ENCODE measurements at places on chromosomes 6 and 20. TPM values are rescaled to one million over a fixed set of nuclear protein-coding genes. Genes with fewer than 3 reads are reported as not detected.

DNA sequence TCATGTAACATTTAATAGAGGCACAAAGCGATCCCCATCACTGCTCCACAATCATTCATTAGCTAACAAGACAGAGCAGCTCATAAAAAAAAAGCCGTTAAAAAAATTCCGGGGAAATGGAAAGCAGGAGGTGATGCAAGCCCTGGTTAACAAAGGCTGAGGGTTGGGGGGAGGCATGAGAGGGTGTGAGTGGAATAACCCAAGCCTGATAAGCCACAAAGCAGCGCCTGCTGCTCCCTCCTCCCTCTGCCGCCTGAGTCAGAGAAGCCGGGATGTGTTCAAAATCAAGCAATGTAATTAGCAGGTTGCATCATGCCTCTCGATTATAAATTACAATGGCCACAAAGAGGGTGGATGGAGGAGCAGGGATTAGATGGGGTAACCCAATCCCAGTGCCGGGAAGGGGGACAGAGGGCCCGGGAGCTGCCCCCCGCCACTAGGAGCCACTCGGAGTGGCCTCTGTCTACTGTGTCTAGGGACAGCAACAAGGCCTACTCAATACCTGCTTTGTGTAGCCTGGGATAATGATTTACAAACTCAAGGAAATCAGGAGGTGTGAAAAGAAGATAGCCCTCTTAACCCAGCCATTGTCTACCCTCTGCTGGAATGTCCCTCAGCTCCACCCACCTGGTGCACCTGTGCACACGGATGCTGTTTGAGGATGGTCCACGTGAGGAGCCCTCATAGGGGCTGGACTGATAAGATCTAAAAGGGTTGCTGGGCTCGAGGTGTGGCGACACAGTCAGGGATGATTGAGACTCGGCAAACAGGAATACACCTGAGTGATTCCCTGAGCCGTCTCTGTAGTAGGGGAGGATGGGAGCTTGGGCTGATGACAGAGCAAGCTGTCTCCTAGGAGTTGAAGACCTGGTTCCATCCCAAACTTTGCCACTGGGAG, 156.9 kb downstream of the VEGFA start:
- DNase-seq: peak; percentile 97

DNA sequence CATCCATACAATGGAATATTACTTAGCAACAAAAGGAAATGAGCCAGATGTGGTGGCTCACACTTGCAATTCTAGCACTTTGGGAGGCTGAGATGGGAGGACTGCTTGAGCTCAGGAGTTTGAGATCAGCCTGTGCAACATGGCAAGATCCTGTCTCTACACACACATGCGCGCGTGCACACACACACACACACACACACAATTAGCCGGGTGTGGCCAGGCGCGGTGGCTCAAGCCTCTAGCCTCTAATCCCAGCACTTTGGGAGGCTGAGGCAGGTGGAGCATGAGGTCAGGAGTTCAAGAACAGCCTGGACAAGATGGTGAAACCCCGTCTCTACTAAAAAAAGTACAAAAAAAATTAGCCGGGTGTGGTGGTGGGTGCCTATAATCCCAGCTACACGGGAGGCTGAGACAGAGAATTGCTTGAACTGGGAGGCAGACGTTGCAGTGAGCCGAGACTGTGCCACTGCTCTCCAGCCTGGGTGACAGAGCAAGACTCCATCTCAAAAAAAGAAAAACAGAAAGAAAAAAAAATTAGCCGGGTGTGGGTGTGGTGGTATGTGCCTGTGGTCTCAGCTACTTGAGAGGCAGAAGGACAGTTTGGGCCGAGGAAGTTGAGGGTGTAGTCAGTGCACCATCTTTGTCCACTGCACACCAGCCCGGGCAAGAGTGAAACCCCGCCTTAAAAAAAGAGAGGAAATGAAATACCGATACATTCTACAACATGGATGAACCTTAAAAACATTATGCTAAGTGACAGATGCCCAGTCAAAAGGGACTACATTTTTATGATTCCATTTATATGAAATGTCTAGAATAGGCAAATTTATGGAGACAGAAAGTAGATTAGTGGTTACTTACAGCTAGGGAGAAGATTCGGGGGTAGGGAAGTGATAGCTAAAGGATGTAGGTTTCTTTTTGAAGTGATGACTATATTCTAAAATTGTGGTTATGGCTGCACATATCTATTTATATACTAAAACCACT, 52.5 kb downstream of the RBL1 start:
- DNase-seq: no peak

GRCh38 chr6:169763308-169763707, 11.9 kb downstream of the ERMARD start:
- DNase-seq: no peak

The NFATC2 gene
- total RNA-seq: 0.57 TPM

All from HT-29 (cell line).